ENCODE measurements at places on chromosomes 3 and 15. TPM values are rescaled to one million over a fixed set of nuclear protein-coding genes. Genes with fewer than 3 reads are reported as not detected.

MASP1 gene
- total RNA-seq = not detected

IL12A gene
- 0.31 TPM for total RNA-seq

- no peak overlapping the region for H3K4me3 ChIP-seq
- DNase-seq = no peak
- no peaks in the 10 kb centered on the region for H3K27me3 ChIP-seq
- no peaks in the 10 kb centered on the region for H3K36me3 ChIP-seq
- no peaks in the 10 kb centered on the region for H3K4me1 ChIP-seq
- no peak overlapping the region for H3K27ac ChIP-seq
Observed at GRCh38 chr3:35670408-35670965, 31.2 kb downstream of the ARPP21 start.

DNA sequence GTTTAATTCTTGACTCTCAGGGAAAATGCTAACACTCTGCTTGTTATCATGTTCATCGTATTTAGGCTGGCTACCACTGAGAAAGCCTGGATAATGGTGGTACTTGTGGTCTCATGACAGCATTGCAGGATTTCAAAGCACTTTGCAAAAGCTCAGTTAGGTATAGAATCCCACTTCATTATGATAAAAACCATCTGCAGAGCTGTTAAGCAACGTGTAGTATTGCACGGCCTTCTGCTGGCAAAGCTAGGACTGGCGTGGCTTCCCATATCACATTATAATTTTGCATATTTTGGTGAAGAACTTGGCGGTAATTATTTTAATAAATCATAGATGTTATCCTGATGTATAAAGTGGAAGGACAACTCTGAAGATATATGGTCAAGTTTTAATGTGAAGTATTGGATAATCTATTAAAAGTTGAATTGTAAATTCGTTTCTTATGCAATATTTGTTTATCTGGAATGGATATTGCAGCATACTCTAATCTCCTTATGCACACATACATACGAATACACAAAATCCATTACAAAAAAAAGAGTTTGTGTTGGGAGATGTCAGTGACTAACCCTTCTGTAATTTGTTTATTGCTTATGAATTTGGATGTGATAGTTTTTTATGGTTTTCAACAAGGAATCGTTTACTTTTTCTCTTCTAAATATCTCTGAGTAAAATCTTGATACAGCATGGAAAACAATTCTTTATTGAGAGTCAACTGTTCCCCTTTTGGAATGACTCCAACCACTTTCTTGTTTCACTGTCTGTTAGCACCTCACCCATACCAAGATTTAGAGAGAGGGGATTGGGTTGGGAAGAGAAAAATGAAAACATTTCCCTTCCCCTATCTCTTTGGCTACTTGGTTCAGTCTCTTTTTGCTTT lies 9.2 kb downstream of the RAB8B start:
- peaks cover 72% of the 10 kb centered on the region for H3K4me1 ChIP-seq
- no peak for DNase-seq
- peaks cover 4% of the 10 kb centered on the region for H3K36me3 ChIP-seq
- H3K4me3 ChIP-seq = peak overlapping the region; percentile 40
- no peaks in the 10 kb centered on the region for H3K27me3 ChIP-seq
- peak overlapping the region; percentile 59 for H3K27ac ChIP-seq

KLHL40 gene
- not detected for total RNA-seq

GPR171 gene
- 66.1 TPM for total RNA-seq

GRCh38 chr3:144351011-144351410 lies 379.4 kb downstream of the DIPK2A start:
- no peaks in the 10 kb centered on the region for H3K27me3 ChIP-seq
- no peak for DNase-seq
- H3K27ac ChIP-seq = no peak overlapping the region
- no peaks in the 10 kb centered on the region for H3K4me1 ChIP-seq

- DNase-seq = no peak
- no peaks in the 10 kb centered on the region for H3K27me3 ChIP-seq
- no peak overlapping the region for H3K4me3 ChIP-seq
- H3K4me1 ChIP-seq = no peaks in the 10 kb centered on the region
Observed at GRCh38 chr3:78785004-78785403, 982.8 kb downstream of the ROBO1 start.

GRCh38 chr3:181056136-181056732 lies 66.7 kb upstream of the DNAJC19 start:
- no peak for DNase-seq
- H3K4me3 ChIP-seq = no peak overlapping the region
- no peaks in the 10 kb centered on the region for H3K4me1 ChIP-seq
- H3K27me3 ChIP-seq = no peaks in the 10 kb centered on the region

DNA sequence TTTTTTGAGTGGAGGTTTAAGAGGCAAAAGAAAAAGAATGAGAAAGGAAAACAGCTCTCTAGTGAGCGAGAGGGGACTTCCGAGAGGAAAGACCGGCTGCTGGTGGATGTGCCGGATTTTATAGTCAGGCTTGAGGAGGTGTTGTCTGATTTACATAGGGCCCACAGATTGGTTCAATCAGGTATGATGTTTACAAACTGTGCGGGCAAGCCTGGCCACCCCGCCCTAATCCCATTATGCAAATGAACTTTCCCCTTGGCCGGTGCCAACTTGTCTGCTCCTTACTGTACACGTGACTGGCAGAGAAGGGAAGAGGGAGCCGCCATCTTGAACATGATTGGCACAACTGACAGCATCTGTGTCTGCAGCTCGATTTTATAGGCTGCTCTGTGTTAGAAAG lies 44.7 kb downstream of the FAM43A start:
- H3K27ac ChIP-seq = no peak overlapping the region
- no peaks in the 10 kb centered on the region for H3K4me1 ChIP-seq
- no peaks in the 10 kb centered on the region for H3K36me3 ChIP-seq
- peaks cover 17% of the 10 kb centered on the region for H3K27me3 ChIP-seq

DNA sequence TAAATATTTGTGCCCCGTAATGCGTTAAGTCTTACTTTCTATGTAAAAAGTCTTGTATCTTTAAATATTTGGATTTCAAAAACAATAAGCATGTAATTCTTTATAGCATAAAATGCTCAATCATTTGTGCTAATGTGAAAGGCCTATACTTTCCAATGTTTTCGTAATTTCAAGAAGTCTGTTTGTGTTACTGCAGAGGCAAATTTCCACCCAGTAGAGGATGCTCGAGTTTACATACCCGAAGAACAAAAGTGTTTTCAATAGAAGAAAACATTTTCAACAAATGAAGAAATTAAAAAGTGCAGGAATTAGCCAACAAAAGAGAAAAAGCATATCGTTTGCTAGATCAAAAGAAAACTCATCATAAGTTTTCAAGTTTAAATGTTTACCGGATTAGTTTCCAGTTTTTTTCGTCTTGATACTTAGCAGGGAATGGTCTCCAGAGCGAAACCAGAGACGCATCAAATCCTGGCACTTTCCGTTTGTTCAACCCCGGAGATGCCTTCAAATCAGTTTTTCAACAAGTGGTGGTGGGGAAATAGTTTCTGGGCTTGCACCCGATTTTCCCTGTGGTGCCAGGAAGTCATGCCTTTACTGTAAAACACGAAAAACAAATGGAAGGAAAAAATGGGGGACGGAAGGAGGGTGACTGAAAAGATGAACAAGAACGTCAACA lies 1.0 kb downstream of the CGGBP1 start:
- DNase-seq = no peak
- peak overlapping the region; percentile 92 for H3K27ac ChIP-seq
- peak overlapping the region; percentile 100 for H3K4me3 ChIP-seq
- H3K4me1 ChIP-seq = peaks cover 52% of the 10 kb centered on the region

DNA sequence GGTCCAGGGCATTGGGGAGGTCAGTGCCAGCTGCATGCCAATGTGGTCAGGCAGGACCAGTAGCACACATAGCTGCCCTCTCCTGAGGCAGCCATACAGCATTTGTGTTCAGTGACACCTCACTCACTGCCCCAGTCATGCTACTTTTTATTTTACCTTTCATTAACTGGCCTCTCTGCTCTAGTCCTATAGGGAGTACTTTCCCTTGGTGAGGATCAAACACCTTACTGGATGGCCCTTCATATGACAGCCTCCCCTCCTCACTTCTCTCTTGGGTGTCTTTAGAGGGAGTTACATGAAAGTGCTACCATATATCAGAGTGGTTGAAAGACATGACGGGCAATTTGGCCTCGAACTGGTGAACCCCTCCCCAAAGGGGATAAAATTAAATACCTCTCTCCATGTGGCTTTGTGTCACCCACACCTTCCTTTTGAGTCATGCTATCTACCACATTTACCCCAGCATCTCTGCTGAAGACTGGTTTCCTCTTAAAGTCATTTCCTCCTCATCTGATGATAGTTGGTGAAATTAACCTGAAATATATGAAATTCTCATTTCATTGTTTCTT lies 17.6 kb downstream of the RLBP1 start:
- no peaks in the 10 kb centered on the region for H3K27me3 ChIP-seq
- H3K36me3 ChIP-seq = peaks cover 6% of the 10 kb centered on the region
- peak overlapping the region; percentile 96 for H3K27ac ChIP-seq
- DNase-seq = peak; percentile 74

DNA sequence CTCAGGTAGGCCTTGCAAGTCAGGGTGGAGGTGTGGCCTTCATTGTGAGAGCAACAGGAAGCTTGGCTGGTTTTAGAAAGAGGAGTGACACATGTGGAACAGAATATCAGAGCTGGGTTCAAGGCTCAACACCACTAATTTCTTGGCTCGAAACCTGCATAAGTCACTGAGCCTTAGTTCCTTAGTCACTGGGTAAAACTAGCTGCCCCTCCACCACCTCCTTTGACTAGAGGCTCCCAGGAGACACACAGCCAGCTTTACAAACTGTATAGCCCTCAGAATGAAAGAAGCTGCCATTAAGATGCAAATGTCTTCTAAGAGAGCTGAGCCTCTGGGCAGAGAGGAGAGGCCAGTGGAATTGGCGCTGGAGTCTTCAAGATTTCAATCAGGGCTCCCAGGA lies 67.7 kb downstream of the CERS3 start:
- no peaks in the 10 kb centered on the region for H3K36me3 ChIP-seq
- no peaks in the 10 kb centered on the region for H3K4me1 ChIP-seq
- no peaks in the 10 kb centered on the region for H3K27me3 ChIP-seq
- no peak overlapping the region for H3K4me3 ChIP-seq

GRCh38 chr3:130490241-130490640 lies 26.7 kb upstream of the COL6A6 start:
- no peaks in the 10 kb centered on the region for H3K36me3 ChIP-seq
- H3K27me3 ChIP-seq = peaks cover 20% of the 10 kb centered on the region

GRCh38 chr15:98823616-98824015 lies 175.3 kb downstream of the IGF1R start:
- H3K27me3 ChIP-seq = no peaks in the 10 kb centered on the region
- no peak overlapping the region for H3K27ac ChIP-seq
- no peaks in the 10 kb centered on the region for H3K36me3 ChIP-seq
- H3K4me3 ChIP-seq = no peak overlapping the region

DNA sequence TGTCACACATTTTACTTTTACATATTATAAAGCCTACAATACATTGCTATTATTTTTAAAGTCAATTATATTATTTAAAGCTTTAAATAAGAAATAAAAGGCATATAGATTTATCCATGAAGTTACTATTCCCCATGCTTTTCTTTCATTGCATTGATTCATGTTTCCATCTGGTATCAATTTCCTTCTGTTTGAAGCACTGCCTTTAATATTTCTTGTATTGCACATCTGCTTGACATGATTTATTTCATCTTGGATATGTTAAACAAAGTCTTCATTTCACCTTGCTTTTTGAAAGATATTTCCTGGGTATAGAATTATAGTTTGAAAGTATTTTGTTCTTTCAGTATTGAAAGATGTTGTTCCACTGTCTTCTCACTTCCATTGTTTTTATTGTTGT lies 174.3 kb upstream of the MBNL1 start:
- no peaks in the 10 kb centered on the region for H3K4me1 ChIP-seq
- no peak for DNase-seq
- no peak overlapping the region for H3K27ac ChIP-seq
- H3K36me3 ChIP-seq = no peaks in the 10 kb centered on the region
- peaks cover 10% of the 10 kb centered on the region for H3K27me3 ChIP-seq
- no peak overlapping the region for H3K4me3 ChIP-seq

DNA sequence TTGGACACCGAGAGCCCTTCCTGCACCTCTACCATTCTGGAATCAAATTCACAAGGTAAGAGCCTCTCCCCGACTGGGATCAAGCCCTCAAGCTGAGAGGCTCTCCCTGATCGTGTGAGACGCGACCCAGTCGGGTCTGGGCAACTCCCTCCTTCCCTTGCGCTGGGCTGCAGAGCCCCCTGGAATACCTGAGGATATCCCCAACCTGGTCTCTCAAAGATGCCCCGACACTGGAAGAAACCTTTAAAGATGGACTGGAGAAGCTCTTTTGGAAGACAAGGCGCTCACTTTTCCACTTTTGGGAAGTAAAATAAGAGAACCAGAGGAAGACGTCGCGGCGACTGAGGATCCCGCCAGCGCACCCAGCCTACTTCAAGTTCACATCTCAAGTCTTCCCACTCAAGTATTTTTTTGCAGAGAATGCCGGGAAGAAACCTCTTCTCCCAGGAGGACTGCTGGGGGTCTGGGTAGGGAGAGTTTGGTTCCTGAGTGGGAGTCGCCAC lies 33.8 kb downstream of the ZIC4 start:
- H3K4me3 ChIP-seq = no peak overlapping the region
- peaks cover 18% of the 10 kb centered on the region for H3K36me3 ChIP-seq
- H3K27me3 ChIP-seq = peaks cover 51% of the 10 kb centered on the region
- H3K27ac ChIP-seq = no peak overlapping the region
- DNase-seq = no peak

DNA sequence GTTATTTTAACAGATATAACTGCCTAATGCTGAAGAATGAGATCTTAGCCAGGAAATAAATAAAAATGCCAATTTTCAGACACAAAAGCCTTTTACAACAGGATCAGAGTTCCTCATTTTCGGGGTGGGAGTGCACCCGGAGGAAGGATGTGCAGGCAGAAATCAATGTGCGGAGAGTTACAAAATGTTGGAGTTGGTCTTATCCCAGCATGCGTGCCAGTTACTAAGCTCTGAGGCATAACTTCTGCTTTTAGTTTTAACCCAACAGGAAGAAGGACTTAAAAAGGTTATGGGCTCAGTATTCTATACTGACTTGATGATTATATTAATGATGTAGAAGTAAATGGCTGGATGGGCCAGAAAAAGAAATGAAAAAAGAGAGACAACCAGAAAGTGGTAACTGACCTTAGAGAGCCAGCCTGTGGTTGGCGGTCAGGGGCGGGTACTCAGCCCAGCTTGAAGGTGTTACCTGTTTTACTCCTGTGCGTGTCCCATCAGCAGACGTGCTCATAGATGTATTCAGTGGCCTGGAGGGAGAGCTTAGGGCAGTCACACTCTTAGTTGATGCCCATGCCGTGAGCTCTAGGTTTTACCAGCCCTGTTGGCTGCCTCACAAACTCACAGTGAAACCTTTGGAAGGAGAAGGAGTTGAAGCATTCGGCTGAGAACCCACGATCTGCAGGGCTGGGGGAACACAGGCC lies 164.7 kb downstream of the SV2B start:
- DNase-seq = no peak
- no peaks in the 10 kb centered on the region for H3K4me1 ChIP-seq
- no peak overlapping the region for H3K4me3 ChIP-seq
- H3K27me3 ChIP-seq = peaks cover 12% of the 10 kb centered on the region
- no peak overlapping the region for H3K27ac ChIP-seq

- H3K4me3 ChIP-seq = peak overlapping the region; percentile 45
- peaks cover 4% of the 10 kb centered on the region for H3K36me3 ChIP-seq
- peaks cover 46% of the 10 kb centered on the region for H3K4me1 ChIP-seq
- no peaks in the 10 kb centered on the region for H3K27me3 ChIP-seq
- peak overlapping the region; percentile 63 for H3K27ac ChIP-seq
Observed at GRCh38 chr15:90883526-90883975, 753 bp upstream of the FES start.

All from natural killer cell treated with Interleukin-12 subunit alpha and Interleukin-12 subunit beta and Interleukin-15 and Interleukin-18, amount 100 ng/mL, for 72 hours (primary cell).